Stimulated activated CD8-positive, alpha-beta memory T cell treated with anti-CD3 and anti-CD28 coated beads, Interleukin-7, amount 100 ng/mL, for 48 hours (primary cell): ENCODE measurements at places on chromosomes 3 and 15.

DNA sequence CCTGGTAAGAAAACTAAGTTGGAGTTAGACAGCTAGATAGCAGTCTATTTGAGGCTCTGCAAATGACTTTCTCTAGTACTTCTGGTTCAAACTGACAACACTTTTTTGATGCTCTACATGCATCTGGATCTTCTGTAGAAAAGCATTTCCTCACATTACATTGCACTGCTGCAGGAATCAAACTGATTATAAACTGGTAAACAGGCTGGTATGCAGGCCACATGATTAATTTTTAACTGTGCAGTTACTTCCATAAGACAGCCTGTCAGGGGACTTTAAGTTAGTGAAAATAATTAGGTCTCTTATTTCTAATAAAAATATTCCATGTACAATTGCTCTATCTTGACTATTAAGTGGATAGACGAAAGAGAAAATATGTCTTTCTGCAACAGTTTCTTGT lies 550.0 kb upstream of the ALCAM start:
- no peak for DNase-seq

DNA sequence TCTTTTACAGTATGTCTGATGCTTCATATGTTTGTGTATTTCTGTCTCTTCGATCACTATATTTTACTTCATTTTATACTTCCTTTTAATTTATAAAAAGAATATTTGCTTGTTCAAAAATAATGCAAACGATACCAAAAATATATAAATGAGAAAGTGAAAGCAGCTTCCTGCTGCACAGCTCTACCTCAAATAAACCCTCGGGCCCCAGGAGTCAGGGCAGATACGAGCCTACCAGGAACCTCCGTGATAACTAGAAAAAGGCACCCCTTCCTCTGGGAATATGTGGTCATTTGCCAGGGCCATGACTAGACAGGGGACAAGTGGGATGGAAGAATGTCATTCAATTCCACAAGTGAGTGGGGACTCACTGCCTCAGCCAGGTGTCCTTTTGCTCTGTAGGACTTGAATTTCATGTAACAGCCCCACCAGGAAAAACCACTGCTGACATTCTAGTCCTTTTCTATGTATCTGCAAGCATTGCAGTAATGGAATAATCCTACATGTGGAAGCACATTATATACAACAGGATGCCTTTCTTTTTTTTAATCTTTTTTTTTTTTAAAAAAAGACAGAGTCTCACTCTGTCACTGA lies 133.3 kb downstream of the SUCLG2 start:
- DNase-seq, result no peak

DNA sequence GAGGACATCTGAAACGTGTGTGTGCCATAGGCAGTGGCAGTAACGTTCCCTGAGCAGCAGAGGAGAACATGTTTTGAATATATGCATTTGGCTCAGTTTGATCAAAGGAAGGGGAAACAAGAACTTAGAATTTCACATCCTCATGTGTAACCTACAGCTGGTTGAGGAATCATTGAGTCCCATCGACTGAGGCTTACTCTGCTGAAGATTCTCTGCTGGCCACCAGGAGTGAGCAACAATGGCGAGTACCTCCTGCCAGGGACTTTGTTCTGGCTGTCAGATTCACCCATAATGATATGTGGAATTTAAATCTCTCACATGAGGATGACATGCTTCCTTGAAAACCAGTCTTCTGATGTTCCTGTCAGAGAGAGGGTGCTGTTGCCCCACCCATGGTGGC lies 21.3 kb downstream of the GORASP1 start:
- DNase-seq, result no peak

- DNase-seq, result no peak
These were observed 269.7 kb downstream of the XXYLT1 start for GRCh38 chr3:195001261-195001660.

DNA sequence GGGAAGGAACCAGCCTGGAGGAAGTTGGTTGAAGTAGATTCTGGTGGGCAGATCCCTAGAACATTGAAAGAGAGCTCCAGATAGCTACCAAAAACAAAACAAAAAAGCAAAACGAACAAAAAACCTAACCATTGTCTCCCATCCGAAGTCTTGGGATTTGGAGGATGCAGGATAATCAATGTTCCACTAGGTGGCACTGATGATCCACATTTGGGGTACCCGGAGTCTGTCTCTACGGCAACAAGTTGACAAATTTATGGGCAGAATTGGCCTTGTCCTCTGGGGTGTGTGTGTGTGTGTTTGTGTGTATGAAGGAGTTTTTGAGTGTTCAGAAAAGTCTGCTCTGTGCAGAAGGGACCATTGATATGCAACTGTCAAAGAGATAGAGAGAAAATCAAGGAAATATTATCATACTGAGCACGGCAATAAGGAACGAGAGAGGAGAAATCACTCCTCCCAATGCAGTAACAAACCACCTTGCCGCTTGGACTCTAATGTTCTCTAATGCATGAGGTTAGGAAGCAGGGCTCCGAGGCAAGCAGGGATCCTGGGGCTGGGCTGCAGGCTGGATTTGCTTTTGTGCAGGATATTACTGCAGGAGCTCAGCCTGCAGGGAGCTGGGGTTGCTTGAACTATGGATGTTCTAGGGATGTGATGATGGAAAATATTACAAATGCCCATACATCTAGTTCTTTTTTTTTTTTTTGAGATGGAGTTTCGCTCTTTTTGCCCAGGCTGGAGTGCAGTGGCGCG lies 59.8 kb upstream of the KLHL25 start:
- peak; percentile 14 for DNase-seq

GRCh38 chr15:83889995-83890394 lies 236.1 kb downstream of the ADAMTSL3 start:
- no peak for DNase-seq

- DNase-seq, result no peak
These were observed 31.9 kb downstream of the AGTR1 start for GRCh38 chr3:148729476-148730055.

GRCh38 chr3:168608926-168609325 lies 513.2 kb upstream of the GOLIM4 start:
- DNase-seq, result no peak
